ENCODE measurements at places on chromosomes 7 and 10.

GRCh38 chr7:149887311-149887710, 13.5 kb downstream of the ATP6V0E2 start:
- no peak for DNase-seq

DNA sequence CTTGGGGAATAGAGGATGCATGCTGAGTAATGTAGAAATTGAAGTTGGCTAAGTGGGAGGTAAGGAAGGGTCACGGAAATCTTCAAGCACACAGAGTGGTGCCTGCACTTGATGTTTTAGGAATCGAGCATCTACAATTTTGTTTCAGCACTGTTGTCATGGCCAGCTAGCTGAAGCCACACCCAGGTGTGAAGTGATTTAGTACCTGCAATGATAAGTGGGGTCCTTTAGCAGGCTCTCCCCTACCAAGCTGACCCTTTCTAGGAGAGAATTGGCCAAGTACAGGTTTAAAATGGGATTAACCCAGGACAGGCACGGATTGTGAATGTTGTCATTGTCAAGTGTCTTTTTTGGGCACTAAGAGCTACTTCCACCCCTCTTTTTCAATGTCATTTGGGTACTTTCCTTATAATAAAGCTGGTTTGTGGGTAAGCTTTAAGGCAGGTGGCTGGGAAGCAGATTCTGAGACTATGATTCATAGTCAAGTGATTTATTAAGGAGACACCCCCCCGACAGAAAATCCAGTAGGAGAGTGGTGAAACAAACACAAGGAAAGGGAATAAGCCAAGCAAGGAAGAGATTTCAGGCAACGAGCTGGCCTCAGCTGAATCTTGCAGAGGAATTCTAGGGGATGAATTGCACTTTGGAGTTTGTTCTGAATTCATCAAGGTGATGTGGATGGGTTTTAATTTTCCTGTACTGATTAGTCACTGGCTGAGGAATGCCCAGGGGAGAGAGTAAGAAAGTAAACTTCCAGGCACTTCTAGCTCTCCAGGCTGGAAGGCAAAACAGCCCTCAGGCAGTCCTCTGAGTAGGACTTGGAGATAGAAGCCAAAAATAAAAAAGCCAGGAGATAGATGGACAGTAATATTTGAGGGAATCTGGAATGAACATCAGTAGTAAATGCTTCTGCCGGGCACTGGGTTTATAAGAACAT, 1128.4 kb downstream of the SORCS3 start:
- no peak for DNase-seq

DNA sequence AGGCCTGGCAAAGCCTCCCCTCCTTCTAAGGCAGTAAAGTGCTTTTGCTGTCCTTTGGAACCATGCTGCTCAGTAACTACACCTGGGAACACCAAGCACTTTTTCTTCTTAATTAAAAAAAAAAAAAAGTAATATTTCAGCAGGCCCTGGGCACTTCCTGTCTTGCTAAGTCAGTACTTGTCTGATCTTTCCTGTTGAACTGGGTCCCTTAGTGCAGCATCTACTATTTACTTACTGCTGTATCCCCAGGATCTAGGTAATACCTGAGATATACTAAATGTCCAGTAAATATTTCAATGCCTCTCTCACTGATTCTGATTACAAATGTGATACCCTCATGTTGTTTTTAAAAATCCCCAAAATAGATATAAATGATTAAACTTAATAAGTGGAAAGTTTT, 77.4 kb downstream of the PPP1R3C start:
- DNase-seq: no peak

DNA sequence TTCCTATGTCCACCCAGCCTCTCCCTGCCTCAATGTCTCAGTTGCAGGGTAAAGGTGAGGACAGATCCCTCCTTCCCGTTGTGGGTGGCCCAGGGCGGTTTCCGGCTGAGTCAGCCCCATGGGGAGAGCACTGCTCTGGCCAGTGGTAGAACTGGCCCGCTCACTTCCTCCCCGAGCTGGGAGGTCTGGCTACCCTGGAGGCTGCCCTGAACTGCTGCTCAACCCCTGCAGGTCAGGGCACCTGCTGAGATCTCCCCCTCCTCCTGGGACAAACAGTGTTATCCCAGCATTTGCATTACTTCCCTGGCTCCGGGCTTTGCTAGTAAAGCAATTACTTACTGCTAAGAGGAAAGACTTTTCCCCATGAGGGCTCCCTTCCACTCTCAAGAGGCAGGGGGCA, 21.4 kb upstream of the IMPDH1 start:
- DNase-seq: no peak
